ENCODE measurements at places on chromosomes 3 and 15.

GRCh38 chr3:190092250-190092649, 28.4 kb downstream of the P3H2 start:
- H3K27me3 ChIP-seq: no peaks in the 10 kb centered on the region
- H3K36me3 ChIP-seq: no peaks in the 10 kb centered on the region
- H3K4me1 ChIP-seq: no peaks in the 10 kb centered on the region
- H3K27ac ChIP-seq: no peak overlapping the region
- DNase-seq: no peak

DNA sequence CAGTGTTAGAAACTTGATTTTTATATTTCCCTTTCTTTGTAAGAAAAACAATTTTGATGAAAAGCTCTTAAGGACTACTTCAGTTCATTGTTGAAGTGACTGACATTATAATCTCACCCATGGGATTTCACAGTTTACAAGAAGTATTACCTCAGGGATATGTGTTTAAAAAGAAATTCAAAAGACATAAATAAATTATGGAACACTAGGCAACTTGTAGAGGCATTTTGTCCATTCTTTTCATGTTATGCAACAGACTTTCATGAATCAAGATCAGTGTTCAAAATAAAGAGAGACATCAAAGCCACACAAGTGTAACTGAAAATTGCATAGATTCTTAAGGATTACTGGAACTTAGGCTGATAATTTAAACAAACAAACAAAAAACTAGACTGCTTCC, 196.8 kb upstream of the AGTR1 start:
- no peak for DNase-seq
- no peak overlapping the region for H3K27ac ChIP-seq
- H3K27me3 ChIP-seq: no peaks in the 10 kb centered on the region
- H3K4me3 ChIP-seq: no peak overlapping the region

DNA sequence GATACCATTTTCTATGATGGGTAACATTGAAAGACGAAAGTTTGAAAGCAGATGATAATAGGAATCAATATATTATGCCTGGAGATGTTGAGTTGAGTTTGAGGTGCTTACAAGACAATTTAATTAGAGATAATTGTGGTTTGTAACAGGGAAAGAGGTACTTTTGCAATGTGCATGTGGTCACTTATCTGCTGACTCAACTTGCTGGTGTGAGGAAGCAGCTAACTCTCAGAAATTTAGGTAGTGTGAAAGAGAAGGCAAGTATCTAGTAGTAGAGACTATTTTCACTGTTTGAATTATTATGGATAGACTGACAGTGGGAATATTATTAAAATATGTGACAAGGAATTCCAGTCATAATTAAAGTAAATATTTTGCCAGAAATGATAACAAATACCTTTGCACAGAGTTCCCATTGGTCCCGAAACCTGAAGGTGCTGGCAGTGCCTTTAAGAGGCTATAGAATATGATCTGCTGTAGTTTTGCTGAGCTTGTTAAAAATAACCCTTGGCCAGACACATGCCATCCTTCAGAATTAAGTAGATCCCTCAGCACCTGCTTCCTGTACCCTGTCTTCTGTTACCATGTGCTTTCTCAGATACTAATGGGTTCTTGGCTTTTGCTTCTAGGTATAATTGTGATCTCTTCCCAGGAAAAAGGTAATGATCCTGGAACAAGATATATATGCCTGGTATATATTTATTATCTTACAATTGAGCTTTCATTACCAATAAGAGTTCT, 315.9 kb downstream of the BCHE start:
- no peaks in the 10 kb centered on the region for H3K27me3 ChIP-seq
- H3K4me1 ChIP-seq: no peaks in the 10 kb centered on the region
- no peak overlapping the region for H3K4me3 ChIP-seq
- no peak for DNase-seq
- H3K36me3 ChIP-seq: no peaks in the 10 kb centered on the region

DNA sequence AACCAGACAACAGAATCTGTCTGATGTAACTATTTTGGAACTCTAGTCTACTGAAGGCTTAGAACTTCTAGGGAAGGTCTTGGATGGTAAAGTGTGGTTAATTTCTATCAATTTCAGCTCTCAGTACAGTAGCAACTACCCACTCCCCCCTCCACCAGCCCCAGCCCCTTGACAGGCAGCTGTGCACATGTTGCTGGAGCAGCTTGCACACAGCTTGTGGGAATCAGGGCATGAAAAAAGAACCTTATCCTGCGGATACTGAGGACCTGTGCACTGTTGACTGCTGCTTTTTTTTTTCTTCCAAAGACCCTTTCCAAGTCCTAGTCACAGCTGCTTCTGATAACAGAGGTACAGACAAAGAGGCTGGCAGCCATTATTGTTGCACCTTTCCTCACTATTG, 81.5 kb upstream of the UBP1 start:
- H3K36me3 ChIP-seq: peaks cover 19% of the 10 kb centered on the region
- no peak overlapping the region for H3K4me3 ChIP-seq
- no peak overlapping the region for H3K27ac ChIP-seq
- no peaks in the 10 kb centered on the region for H3K4me1 ChIP-seq
- no peaks in the 10 kb centered on the region for H3K27me3 ChIP-seq
- no peak for DNase-seq

- H3K4me1 ChIP-seq: no peaks in the 10 kb centered on the region
- no peaks in the 10 kb centered on the region for H3K27me3 ChIP-seq
- no peaks in the 10 kb centered on the region for H3K36me3 ChIP-seq
- H3K4me3 ChIP-seq: no peak overlapping the region
These were observed 45.6 kb downstream of the LRRC3B start for GRCh38 chr3:26668171-26668570.

DNA sequence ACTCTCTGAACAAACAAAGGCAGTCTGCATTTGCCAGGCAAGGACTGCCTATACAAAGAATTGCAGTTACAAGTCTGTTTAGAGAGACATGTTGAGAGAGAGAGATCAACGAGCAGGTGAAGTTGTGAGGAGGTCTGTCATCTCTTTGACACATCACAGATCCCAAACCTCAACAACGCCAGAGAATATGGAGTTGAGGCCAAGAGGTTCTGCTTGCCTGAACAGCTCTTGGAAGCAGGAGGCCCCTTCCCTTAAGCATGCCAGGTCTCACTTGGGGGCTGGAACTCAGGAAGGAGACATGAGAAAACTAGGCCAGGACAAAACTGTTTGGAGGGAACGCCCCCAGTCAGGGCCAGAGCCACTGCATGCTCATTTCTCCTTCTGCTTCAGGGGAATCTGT, 22.3 kb upstream of the MUSTN1 start:
- peaks cover 27% of the 10 kb centered on the region for H3K36me3 ChIP-seq
- no peak overlapping the region for H3K27ac ChIP-seq
- no peak for DNase-seq
- no peaks in the 10 kb centered on the region for H3K4me1 ChIP-seq
- no peak overlapping the region for H3K4me3 ChIP-seq

GRCh38 chr3:39423436-39423970, 17.0 kb downstream of the RPSA start:
- no peaks in the 10 kb centered on the region for H3K36me3 ChIP-seq
- no peak overlapping the region for H3K27ac ChIP-seq
- peaks cover under 1% of the 10 kb centered on the region for H3K27me3 ChIP-seq
- DNase-seq: no peak
- H3K4me3 ChIP-seq: no peak overlapping the region

GRCh38 chr15:67120839-67121643, 55.6 kb downstream of the SMAD3 start:
- H3K4me1 ChIP-seq: peaks cover 42% of the 10 kb centered on the region
- H3K27me3 ChIP-seq: no peaks in the 10 kb centered on the region
- DNase-seq: peak; percentile 54
- H3K36me3 ChIP-seq: no peaks in the 10 kb centered on the region
- peak overlapping the region; percentile 96 for H3K27ac ChIP-seq

DNA sequence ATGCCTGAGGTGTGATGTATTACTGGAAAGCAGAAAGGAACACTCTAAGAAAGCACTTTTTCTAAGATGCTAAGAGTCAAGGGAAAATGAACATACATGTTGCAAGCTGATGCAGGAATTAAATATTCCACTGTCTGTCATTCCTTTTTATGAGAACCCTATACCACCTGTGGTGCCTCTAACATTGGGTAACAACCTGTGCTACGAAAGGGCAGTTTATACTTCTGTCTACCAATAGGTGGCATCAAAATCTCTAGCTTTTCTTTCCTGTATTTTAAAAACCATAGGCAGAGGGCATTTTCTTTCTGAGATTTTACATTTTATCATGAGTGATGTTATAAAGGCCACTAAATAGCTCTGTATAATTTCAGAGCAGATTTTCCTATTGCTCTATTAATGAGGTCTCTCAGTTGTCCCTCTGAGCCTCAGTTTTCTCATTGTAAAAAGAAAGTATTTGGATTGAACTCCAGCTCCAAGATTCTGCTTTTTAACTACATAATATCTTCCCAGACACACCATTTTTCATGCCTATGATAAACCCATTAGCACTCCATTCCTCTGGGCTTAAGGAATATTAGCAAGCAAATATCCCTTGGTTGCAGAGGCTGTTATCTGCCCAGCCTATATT, 3.5 kb upstream of the CPNE4 start:
- H3K4me3 ChIP-seq: no peak overlapping the region
- DNase-seq: no peak
- H3K27me3 ChIP-seq: peaks cover 24% of the 10 kb centered on the region

GRCh38 chr15:83904107-83905040, 250.5 kb downstream of the ADAMTSL3 start:
- no peak overlapping the region for H3K27ac ChIP-seq
- H3K36me3 ChIP-seq: no peaks in the 10 kb centered on the region
- H3K27me3 ChIP-seq: peaks cover 2% of the 10 kb centered on the region
- H3K4me1 ChIP-seq: no peaks in the 10 kb centered on the region
- H3K4me3 ChIP-seq: no peak overlapping the region

DNA sequence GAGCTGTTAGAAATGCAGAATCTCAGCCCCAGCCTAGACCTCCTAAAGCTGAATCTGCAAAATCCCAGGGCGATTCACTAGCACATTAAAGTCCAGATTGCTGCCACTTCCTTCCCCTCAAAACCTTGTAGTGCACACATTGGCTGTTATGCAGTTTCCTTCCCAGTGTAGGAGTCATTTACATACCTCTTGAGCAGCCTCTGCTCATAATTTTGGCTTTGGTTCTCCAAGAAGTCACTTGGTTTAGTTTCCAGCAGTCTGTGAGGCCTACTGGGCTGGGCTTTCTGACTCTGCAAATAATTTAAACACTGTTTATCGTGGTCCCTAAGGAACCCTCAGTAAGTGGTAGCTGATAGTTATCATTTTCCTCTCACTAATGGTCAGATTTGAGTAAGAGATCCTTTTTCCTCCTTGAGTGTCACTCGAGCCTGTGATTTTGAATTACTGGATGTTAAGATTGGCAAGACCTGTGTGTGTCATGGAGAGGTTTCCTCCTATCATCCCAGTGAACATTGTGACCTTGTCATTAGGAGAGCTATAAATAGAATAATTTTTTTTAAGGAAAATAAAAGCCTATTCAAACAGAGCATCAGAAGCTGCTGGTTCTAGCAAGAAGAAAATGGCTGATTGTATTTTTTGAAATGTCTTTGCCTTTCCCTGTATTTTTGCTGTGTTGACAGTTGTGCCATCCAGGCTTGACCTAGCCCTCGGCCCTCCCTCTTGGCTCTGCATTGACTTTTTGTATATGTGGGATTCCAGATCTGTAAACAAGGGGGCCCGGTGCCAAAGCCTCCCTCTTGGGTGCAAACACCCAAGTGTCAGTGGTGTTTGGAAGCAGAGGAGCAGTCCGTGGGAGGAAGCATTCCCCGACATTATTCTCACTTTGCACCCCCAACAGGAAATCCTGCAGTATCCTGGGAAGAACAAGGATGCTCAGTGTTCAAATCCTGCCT, 134.8 kb upstream of the ANKRD28 start:
- H3K27me3 ChIP-seq: no peaks in the 10 kb centered on the region
- H3K4me3 ChIP-seq: no peak overlapping the region
- H3K4me1 ChIP-seq: no peaks in the 10 kb centered on the region
- no peak for DNase-seq

DNA sequence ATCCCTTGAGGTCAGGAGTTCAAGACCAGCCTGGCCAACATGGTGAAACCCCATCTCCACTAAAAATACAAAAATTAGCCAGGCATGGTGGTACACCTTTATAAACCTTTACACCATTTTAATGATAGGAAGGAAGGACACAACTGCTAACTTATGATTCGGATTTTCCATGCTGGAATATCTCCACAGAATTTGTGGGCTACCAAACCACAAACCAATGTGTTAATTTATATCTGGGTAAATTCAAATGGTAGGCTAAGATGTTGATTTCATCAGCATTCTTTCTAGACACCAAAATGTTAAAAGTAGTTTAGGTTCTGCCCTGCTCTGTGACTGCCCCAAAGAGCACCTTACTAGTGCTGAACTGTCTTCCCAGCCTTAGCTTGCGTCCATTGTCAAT, 72.8 kb downstream of the POLQ start:
- DNase-seq: no peak
- H3K4me3 ChIP-seq: no peak overlapping the region
- H3K27ac ChIP-seq: no peak overlapping the region
- H3K27me3 ChIP-seq: no peaks in the 10 kb centered on the region
- no peaks in the 10 kb centered on the region for H3K36me3 ChIP-seq

DNA sequence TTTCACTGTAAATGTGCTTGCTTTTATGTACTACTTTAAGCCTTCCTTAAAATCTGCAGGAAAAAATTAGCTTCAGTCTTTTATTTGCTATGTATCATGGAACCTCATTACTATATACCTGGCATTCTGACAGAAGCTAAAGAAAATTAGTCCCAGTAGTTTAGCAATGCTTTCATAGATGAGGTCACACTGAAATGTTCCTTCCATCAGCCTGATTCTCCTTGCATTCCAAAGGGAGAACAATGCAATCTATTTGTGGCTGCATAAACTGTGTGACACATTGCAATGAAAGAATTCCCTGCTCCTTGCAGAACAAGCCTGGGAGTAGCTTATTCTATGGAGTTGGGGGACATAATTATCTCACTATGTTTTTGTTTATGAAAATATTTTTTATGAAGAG, 691.5 kb upstream of the ARPP21 start:
- H3K27ac ChIP-seq: no peak overlapping the region
- H3K36me3 ChIP-seq: no peaks in the 10 kb centered on the region
- DNase-seq: no peak
- no peaks in the 10 kb centered on the region for H3K4me1 ChIP-seq
- no peaks in the 10 kb centered on the region for H3K27me3 ChIP-seq
- H3K4me3 ChIP-seq: no peak overlapping the region

GRCh38 chr3:88267847-88268246, 118.1 kb downstream of the C3orf38 start:
- H3K4me3 ChIP-seq: no peak overlapping the region
- H3K27ac ChIP-seq: no peak overlapping the region
- H3K36me3 ChIP-seq: no peaks in the 10 kb centered on the region

DNA sequence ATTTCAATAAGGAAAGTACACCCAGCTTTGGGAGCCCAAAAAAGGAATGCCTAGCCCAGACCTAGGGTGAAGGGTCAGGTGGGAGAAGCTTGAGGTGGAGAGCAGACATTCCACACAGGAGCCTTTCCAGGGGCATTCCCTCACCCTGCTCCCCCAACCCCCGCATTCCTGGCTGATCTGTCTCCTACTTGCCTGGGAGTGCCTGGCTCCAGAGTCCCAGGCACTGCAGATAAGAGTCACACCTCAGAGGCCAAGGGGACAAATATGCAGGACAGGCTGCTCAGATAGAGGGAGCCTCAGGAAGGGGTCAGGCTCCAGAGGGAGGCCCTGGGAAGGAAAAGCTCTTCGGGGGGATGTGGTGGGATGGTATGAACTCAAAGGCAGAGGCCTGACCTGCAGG, 20.8 kb upstream of the HCN4 start:
- H3K4me3 ChIP-seq: no peak overlapping the region
- H3K27me3 ChIP-seq: peaks cover 34% of the 10 kb centered on the region
- DNase-seq: no peak
- no peaks in the 10 kb centered on the region for H3K36me3 ChIP-seq

Data from T-cell (primary cell).